ENCODE measurements at places on chromosomes 1 and 21.
A peak's percentile ranks its signal among the peaks of the same experiment; 100 is the strongest.

- no peak for DNase-seq
Measured at GRCh38 chr21:46431448-46431847, 27.2 kb upstream of the DIP2A start.

DNA sequence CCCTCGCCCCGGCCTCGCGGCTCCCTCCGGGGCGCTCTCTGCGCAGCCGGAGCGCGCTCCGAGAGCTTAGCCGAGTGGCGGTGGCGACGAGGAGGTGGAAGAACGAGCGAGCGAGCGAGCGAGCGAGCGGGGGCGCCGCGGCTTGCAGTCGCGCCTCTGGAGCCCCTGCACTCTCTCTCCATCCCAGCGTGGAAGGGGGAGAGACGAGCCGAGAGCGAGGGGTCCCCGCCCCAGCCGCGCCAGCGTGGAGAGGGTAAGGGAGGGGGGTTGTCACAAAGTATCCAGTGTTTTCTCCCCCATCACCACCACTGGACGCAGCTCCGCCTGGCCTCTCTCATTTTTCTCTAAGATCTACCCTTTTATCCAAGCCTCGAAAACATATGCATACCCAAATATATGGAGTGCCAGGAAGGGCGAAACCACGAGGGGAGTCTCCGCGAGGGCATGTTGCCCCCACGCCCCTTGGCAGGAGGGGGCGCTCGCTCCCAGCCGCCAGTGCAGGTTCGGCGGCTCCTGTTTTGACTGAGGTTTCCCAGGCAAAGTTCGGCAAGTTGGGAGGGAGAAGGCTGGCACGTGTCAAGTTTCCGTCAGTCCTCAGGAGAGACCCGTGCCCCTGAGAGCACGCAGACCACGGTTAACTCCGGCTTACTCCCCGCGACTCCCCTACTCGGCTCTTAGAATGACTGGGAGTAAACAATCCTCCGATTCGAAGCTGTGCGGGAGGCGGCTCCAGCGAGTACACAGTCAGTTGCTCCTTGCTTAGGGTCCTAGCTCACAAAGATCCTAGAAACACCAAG lies 569 bp upstream of the DAB1 start:
- DNase-seq, result no peak

GRCh38 chr1:213393860-213394259 lies 342.8 kb downstream of the RPS6KC1 start:
- DNase-seq, result no peak

DNA sequence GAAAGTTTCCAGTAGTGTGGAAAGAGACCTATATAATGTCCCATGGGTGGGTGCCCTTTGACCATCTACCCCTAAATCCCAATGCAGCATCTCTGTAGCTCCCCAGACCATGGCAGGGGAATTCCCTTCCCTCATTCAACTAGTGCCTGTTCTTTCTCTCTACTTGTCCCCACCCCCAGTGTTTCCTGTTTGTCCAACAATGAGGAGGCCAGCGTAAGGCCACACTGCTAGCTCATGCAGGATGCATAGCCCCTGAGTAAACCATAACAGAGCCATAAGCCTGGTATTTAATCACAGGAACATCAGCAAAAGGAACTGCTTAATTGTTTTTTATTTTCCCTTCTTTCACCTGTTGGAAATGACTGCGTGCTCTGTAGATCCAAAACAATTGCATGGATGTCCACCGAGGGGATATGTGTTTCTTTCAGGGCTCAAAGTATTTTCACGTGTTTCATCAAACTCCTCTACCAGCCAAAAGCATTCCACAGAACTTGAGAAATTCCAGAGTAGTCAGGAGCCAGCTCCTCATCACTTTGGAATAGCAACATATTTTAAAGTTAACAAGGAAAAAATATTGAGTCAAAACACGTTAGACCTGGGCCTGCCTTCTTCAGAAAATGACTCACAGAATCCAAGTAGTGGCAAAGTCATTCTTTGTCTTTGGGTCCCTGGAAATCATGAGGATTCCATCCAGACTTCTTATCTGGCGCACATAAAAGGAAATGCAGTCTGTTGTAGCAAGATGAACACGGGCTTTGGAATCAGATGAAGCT lies 162.5 kb upstream of the SGIP1 start:
- no peak for DNase-seq

DNA sequence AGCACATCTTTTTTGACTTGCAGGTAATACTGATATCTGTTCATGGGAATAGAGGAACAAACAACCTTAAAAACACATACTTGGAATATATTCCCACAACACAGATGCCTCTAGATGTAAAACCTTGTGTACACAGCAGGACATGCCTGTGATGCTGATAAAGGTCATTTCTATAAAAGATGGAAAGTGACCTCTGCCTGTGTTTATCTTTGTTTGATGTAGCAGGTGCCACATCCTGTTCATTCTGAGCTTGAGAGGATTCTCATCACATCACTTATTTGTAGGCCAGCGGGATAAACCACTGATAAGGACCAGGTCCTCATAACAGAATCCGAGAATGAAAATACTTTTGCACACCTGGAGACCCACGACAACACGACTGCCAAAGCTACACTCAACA lies 133.7 kb downstream of the SMYD2 start:
- no peak for DNase-seq

GRCh38 chr1:170064821-170065220 lies 9.7 kb downstream of the KIFAP3 start:
- no peak for DNase-seq

GRCh38 chr1:107132195-107132594 lies 8.6 kb upstream of the NTNG1 start:
- DNase-seq, result no peak

DNA sequence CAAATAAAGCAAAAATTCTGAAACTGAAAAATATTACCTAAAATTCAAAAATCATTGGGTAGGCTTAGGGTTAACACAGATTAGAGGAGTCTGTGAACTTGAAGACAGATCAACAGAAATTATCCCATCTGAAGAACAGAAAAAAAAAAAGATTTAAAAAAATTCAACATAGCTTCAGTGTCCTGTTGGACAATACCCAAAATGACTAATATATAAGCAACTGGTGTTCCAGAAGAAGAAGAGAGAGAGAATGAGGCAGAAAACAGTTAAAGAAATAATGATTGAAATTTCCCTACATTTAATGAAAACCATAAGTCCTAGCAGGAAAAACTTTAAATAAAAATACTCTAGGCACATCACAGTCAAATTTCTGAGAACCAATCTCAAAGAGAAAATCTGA lies 31.5 kb downstream of the TMCO1 start:
- DNase-seq, result no peak

DNA sequence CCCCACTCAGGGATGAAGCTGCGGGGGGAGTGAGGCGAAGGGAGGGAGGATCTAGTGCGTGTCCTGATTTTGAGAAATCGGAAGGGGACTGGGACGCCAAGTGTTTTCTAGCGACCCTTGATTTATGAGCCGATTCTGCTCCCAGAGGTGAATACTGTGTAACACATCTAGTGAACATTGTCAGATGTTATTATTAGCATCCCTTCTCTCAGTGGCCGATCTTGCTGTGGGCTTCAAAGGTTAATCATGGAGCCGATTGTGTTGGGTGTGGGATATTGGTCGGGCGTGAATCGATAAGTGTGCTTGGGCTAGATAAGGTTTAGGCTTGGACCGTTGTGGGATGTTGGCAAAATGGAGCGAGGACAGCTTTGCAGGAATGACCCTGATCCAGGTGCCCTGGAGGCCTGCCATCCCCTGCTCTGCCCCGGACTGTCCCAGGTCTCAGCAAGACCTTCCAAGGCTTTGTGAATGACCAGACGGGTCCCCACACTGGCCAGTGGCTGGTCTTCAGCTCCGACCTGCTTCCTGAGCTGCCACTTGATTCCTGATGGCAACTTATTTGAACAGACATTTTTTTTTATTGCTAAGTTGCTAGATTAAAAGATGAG lies 2.2 kb downstream of the AJAP1 start:
- no peak for DNase-seq

DNA sequence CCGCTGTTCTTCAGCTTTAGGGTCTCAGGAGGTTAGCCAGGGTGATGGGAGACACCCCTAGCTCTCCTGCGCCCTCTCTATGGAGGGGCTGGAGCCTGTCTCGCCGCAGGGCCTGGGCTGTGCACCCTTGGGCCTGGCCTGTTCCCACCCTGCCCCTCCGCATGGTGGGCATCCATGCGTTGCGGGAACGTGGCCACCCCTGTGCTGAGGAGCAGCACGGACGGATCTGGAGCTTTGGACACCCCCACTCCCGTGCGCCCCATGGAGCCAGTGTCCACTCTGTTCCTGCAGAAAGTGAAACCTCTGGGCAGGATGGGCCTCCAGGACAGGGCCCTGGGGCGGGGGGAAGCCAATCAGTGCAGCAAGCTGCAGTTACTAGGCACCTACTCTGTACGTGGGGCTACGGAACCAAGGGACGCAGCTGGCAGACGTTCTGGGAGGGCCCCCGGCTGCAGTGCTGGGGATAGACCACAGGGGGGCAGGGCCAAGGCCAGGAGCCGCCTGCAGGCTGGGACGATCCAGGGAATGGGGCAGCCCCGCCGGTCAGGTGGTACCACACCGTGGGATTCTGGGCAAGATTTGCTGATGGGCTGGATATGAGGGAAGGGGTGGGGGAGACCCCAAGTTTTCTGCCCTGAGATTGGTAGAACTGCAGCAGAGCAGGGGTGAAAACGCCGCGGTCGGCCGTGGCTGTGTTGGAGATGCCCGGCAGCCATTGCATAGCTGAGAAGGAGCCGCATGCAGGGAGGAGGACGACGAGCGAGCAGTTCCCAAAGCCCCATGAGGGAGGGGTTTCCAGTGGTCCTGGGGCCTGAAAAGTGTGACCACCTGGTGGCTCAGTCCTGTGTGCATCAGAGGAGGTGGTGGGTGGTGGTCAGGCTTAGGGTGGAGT lies 43.3 kb downstream of the TP73 start:
- DNase-seq, result peak; percentile 16

- no peak for DNase-seq
Measured at GRCh38 chr1:234543442-234544086, 64.6 kb upstream of the TARBP1 start.

- no peak for DNase-seq
Measured at GRCh38 chr1:108643492-108644335, 17.2 kb downstream of the HENMT1 start.

- DNase-seq, result no peak
Measured at GRCh38 chr1:182677397-182678098, 6.8 kb downstream of the RGS8 start.

DNA sequence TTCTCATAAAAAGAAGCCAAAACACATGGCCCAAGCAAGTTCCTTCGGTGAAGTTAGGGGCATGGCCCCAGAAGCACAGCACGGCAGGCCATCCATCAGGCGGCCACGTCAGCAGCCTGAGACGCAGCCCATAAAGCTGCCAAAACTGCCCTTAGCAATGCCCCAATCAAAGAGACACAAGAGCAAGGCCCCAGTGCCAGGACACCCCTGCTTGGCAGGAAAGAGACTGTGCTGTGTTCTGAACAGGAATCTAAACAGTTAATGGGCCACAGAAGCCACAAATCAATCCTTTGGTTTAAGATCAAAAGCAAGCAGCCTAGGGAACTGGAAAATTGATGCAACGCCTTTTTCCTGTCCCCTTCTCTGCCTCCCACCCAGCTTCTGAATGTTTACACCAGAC lies 497.0 kb upstream of the USP24 start:
- DNase-seq, result no peak

- DNase-seq, result no peak
Measured at GRCh38 chr1:212465311-212465710, 32.6 kb downstream of the NENF start.

DNA sequence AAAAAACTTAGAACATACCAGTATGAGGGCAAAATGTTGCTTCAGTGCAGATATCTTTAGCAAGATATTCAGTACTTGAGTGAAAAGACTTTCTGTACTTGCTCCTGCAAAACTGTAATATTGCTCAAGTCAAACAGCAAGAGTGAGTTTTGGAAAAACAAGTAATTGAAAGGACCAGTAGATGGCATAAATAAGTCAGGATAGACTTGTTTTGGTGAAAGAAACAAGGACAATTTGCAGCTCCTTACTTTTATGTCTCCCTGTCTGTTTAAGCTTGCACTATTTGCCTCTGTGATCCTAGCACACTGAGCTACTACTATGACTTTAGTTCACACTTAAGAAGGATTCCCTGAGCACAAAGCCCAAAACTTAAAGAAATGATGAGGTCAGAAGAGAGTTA lies 39.1 kb downstream of the IFI44 start:
- no peak for DNase-seq

- DNase-seq, result no peak
Measured at GRCh38 chr1:180154003-180154324, 705 bp upstream of the QSOX1 start.

GRCh38 chr21:40641042-40641441 lies 205.9 kb downstream of the DSCAM start:
- DNase-seq, result no peak

- DNase-seq, result no peak
Measured at GRCh38 chr1:52627028-52627427, 5.9 kb upstream of the SHISAL2A start.

DNA sequence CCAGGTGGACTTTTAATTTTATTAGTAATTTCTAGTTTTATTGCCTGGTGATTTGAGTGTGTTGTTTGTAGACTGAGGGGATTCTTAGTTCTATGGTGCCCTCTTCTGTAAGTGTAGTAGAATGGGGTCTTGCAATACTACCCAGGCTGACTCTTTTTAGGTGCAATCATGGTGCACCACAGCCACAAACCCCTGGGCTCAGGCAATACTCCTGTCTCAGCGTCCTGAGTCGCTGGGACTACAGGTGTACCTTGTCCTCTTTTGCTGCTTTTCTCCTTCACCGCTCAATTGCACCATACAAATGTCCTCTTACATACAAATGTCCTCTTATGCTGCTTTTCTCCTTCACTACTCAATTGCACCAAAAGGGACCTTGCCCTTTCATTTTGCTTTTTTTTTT lies 43.1 kb downstream of the SCP2 start:
- DNase-seq, result no peak

DNA sequence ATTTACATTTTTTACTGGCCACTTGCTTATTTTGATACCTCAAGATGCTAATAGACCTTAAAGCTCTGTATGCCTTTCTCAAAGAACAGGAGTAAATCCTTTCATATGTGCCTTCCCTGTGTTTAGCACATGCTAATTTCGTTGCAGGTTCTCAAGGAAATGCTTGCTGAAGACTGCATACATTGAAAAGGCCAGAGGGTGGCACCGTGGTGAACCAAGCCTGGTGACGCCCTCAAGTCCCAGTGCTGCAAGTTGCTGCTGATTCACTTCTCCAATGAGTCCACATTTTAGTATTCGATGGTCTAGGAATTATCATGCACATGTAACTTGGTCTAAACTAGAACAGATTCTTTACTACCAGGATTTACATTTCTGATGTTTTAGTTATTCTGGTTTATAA lies 94.1 kb downstream of the CLDN17 start:
- DNase-seq, result no peak

GRCh38 chr1:200620273-200621131 lies at the start of gene KIF14:
KIF14 (minus strand) TSS chr1:200620751; CDS start chr1:200618723, 2,028 bp downstream.
- DNase-seq, result peak; percentile 80

- DNase-seq, result no peak
Measured at GRCh38 chr1:161499099-161500039, 5.9 kb upstream of the FCGR2A start.

- DNase-seq, result no peak
Measured at GRCh38 chr1:227453631-227454355, 109.6 kb upstream of the ZNF678 start.
